Brain (organoid and tissue), 16 donors: ENCODE measurements at places on chromosomes 2 and 18.

DNA sequence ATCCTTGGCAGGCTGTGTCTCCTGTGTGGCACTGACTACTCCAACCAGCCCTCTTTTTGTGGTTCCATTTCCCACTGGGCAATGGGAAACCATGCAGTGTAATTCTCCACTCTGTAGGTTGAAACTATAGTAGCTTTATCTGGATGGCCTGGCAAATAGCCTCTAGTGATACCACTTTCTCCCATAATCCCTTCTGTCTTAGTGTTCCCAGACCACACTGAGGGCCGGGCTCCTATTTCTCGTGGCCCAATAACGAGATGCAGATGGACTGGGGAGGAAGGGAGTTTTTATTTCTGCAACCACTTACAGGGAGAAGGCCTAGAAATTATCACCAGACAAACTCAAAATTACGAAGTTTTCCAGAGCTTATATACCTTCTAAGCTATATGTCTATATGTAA lies 24.7 kb downstream of the SKA1 start:
- no peak for DNase-seq

DNA sequence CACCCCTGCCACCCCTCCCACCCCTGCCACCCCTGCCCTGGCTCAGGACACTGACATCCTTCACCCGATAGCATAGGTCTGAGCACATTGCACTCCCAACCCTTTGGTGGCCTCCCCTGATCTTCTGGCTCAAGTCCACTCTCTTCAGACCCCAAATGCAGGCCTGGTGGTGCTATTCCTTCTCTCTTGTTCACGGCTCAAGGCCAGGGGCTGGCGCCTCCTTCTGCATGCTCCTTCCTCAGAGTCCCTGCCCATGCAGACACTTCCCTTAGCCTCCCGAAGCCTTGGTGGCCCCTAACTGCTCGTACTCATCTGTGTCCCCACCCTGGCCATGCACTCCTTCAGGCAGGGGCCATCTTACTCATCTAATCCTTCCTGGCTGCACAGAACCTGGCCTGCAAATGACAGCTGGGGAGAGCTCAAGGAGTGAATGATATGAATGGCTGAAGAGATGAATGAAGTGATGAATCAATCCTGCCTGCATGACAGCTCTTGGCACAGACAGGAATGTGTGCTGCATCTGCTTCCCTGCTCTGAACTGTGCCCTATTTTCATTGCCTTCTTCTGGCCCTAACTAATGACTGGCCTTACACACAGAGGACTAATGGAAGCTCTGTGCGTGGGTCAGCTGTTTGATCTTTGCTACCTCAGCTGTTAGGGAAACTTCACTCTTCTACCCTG lies 290.8 kb downstream of the DYSF start:
- no peak for DNase-seq

- no peak for DNase-seq
Observed at GRCh38 chr2:216385478-216385877, 13.2 kb upstream of the MARCHF4 start.

- no peak for DNase-seq
Observed at GRCh38 chr2:65420712-65421431, 11.5 kb downstream of the SPRED2 start.

- no peak for DNase-seq
Observed at GRCh38 chr18:33404244-33404873, 36.2 kb downstream of the CCDC178 start.

DNA sequence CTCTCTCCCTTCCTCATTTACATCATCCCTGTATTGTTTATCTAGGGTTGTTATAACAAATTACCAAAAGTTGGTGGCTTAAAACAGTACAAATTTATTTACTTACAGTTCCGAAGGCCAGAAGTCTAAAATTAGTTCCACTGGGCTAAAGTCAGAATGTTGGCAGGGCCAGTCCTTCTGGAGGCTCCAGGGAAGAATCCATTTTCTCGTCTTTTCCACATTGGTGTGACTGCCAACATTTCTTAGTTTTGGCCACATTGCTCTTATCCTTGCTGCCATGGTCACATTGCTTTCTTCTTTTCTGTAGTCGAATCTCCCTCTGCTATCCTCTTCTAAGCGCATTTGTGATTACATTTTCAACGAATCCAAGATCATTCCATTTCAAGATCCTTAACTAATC lies 34.7 kb downstream of the ICOS start:
- DNase-seq: no peak

GRCh38 chr2:96847586-96847985 lies 3.8 kb upstream of the ANKRD23 start:
- no peak for DNase-seq

GRCh38 chr2:232327105-232328031 lies 51.2 kb upstream of the ALPP start:
- peak; percentile 26 for DNase-seq

DNA sequence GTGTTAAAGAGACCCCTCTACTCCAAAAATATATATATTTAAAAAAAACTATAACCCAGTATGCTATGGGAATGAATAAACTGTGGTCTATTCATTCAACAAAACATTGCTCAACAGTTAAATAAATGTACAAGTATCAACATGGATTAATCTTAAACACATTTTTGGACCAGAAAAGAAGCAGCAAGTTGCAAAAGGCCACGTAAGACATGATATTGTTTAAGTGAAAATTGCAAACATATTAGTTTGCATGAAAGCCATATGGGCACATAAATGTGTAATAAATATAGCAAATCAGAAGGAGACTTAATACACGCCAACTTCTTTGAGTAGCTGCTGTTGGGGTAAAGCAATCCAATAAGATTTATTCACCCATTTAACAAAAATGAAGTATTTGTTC lies 321.5 kb downstream of the FBXO15 start:
- DNase-seq: no peak

GRCh38 chr18:45753286-45753685 lies 29.3 kb downstream of the SLC14A1 start:
- DNase-seq: no peak

DNA sequence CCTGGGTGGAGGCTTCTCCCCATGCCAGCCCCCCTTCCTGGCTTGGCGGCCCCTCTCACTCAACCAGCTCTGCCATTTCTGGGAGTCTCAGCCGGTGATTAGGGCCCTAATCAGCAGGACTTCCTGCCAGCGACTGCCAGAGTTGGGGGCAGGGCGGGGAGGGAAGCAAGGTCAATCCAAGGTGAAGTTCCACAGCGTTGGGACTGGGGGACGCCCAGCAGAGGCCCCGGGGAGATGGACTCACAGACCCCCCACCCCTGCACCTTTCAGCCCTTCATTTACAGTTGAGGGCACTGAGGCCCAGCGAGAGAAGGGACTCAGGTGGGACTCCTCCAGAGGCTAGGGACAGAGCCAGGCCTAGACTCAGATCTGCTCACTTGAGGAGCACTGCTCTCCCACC lies 65.3 kb downstream of the TNS1 start:
- no peak for DNase-seq

DNA sequence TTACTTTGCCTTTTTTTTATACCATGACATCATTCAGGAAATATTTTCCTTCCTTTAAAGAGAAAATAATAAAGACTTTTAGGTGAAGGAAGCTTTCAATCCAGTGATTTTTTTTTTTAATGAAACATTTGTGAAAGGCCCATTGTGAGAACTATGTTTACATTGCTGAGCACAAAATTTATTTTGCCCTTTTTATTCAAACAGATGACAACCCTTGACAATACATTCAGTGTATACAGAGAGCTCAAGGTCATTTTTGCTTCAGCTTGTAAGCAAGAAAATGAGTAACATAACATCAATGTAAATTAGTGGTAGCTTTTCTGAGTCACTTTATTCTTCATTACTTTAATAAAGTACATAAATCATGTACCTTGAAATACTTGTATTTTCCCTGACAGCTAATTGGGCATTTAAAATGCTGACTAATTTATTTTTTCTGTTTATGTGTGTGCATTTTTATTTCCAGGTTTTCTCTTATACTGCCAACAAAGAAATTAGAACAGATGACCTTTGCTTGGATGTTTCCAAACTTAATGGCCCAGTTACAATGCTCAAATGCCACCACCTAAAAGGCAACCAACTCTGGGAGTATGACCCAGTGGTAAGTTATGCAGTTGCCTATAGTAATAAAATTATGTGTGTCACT lies 121.6 kb downstream of the GALNT1 start:
- DNase-seq: no peak

- DNase-seq: no peak
Observed at GRCh38 chr2:20440001-20440560, 6.8 kb upstream of the RHOB start.

GRCh38 chr2:85534881-85535280 lies 4.1 kb upstream of the MAT2A start:
- DNase-seq: no peak
